ENCODE measurements at places on chromosomes 2 and 18.
A peak's percentile ranks its signal among the peaks of the same experiment; 100 is the strongest.

DNA sequence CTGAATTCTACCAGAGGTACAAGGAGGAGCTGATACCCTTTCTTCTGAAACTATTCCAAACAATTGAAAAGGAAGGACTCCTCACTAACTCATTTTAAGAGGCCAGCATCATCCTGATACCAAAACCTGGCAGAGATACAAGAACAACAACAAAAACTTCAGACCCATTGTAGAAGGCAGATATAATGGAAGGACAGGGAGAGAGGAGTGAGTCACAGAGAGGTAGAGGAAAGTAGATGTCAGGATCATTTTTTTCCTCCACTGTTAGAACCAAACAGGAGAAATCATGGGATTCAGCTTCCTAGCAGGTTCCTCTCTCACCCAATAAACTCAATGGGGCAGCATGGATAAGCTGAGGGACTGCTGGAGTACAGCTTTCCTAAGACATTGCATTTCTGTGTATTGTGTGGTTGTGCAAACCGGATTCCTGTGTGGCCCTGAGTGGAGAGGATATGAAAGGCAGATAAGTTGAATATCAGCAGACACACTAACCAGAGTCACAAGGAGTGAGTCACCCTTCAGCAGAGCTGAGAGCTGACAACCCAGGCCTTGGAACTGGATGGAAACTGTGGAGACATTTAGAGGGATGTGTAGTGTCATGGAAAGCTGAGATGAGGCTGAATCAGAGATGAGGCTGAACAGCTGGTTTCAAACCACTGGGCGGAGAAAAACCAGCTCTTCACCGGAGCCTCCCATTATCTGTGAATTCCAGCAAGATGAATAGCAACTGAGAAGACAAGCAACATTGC lies 60.9 kb upstream of the MMADHC start:
- no peak for DNase-seq

GRCh38 chr2:95287806-95288205 lies 9.3 kb upstream of the KCNIP3 start:
- DNase-seq, result no peak

- DNase-seq, result no peak
These were observed 164.3 kb upstream of the APCDD1 start for GRCh38 chr18:10289951-10290637.

- no peak for DNase-seq
These were observed 63.3 kb upstream of the TTC39C start for GRCh38 chr18:23951206-23951605.

GRCh38 chr2:224982226-224982625 lies 60.0 kb downstream of the DOCK10 start:
- no peak for DNase-seq

DNA sequence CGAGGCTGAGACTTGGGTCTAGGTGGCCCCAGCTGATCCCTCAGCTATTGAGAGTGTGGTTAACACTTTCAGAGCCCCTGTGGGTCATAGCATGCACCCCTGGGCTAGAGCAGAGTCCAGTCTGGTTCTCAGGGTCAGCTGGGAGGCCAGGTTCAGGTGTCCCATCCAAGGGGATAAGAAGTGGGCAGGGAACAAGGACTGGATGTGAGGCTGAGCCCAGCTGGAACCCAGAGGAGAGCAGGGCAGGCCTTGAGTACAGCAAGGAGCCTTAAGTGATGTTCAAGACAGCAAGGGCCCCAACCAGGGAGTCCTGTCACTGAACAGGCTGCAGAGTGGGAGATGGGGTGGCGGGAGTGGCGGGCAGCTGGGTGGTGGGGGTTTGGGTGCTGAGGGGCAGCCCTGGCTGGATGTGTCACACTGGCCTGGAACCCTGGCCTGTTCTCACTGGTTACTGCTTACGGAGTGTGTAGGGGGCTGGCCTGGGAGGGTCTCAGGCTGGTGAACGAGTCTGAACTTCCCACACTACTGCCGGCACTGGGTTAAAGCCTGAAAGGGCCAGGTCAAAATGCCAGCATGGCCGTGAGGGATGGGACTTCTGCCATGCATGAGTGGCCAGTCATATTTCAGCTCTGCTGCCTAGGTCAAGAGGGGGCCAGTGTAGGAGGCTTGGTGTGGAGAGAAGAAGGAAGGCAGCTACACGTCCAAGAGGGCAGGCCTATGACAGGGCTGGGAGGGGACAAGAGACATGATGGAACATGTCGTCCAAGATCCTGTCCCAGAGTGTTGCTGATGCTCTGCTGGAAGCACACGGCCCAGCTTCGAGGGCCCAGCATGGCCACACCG lies 13.6 kb downstream of the TMEM185B start:
- no peak for DNase-seq

- DNase-seq, result no peak
These were observed 154.3 kb downstream of the RNF152 start for GRCh38 chr18:61738488-61738887.

DNA sequence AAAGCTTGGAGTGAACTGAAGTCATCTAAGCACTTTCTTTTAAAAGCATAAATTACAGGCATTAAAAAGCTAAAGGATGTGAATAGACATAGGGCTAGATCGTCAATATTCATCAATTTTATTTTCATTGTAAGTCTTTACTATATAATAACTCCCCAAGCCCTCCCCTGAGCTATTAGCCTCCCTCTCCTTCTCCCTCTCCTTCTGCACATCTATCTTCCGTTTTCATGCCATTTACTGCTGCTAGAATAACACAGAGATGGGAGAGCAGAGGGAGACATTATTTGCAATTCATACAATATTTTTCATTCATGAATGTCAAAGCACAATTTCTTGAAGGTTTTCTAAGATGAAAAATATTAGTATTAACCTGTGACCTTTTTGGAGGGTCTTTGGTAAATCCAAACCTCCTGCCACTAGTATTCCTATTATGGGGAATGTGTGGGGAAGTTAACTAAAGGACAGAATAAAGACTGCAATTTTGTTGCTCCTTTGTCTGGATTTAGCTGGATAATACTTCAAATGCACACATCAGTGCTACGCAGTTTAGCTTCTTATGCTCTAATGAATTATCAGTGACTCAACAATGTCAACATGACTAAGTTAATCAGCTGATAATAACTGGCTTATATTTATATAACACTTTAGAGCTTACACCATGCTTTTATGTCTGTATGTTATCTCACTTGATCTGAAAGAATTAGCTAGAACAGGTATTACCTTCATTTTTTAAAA lies 28.2 kb upstream of the MFF start:
- DNase-seq, result no peak

GRCh38 chr2:224910574-224910925 lies 131.7 kb downstream of the DOCK10 start:
- DNase-seq, result no peak

DNA sequence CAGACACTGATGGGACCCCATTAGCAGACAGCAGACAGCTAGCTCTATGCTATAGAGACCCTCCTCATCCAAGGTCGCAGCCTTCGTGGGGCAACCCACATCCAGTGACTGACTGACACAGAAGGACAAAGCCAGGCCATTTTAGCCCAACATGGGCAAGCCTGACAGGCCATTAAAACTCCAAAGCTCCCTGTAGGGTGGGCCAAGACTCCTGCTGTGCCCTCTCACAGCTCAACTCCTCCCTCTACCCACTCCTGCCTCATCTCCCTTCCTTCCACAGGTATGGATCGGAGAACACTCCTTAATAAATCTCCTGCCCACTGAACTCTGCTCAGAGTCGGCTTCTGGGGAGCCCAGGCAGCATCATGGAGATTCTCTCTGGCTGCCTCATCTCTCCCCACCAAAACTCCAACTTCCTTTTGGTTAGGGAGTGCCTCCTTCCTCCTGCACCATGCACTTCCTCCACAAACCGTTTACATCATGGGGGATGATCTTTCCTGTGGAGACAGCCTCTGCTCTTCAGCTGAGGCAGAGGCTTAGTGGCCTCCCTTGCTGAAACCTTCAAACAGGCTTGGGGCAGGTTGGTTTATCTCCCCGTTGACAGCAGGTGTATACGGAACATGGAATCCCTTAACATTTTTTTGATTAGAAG lies 86.5 kb downstream of the ACTR3 start:
- DNase-seq, result no peak

GRCh38 chr2:17051538-17051937 lies 385.9 kb upstream of the CYRIA start:
- no peak for DNase-seq

DNA sequence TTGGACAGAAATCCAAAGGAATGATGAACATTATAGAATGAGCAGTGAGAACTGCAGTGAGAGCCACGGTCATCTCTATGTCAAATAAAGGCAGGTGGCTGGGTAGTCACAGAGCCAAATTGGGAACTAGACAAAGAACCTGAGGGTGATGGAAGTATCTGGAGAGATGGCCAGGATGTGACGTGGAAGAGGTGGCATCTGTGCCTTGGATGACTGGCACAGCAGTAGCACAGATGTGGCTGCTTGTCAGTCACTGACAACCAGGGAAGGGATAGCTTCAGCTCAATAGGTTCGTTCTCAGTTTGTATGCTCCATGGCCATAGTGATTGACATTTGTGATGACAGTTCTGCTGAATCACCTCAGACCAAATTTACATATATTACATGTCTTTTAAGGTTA lies 172.3 kb downstream of the PARD3B start:
- no peak for DNase-seq

- DNase-seq, result no peak
These were observed 62.1 kb upstream of the TMEM17 start for GRCh38 chr2:62568074-62568473.

DNA sequence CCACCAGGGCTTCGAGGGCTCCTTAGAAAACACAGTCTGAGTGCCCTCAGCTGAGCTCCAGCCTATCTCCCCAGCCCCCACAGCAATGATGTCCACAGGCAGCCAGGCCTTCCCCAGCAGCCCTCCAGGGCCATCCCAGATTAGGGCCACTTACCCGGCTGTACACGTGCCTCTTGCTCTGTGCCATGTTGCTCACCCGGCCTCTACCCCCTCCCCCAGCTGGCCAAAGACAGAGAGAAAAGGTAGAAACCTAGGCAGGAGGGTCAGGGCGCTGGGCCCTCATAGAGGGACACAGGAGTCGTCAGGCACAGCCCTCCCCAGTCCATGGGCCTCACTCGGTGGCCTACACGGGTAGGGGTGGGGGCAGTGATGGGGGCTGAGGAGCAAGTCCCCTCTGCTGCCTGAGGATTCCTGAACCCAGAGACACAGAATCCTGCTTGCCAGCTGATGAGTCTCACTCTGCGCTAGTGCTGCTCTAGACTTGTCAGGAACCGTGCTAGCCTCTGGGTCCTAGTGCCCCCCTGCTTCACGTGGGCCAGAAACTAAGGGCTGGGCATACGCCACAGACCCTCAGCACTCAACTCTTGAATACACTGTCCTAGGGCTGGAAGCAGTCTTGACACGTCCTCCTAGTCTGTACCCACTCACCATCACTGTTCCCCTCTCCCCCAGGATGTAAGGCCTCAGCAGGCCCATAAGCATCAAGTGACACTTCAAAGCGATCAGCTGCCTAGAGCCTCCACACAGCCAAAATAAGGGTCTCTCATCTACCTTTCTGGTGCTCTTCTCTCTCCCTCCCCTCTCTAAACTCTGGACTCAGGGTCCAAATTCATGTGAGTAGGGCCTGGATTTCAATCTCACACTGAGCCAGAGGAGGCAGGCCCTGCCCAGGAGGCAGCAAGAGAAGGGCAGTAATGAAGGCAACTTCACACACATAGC lies at the start of gene DCTN1:
DCTN1 (minus strand) TSS at position 461 of the 939 bp plus-strand sequence; CDS start at position 187, 274 bp downstream.
- DNase-seq, result peak; percentile 35

- DNase-seq, result no peak
These were observed 114.9 kb upstream of the SULT1C3 start for GRCh38 chr2:108124736-108125495.

- DNase-seq, result no peak
These were observed 259.1 kb downstream of the STK39 start for GRCh38 chr2:167988296-167988695.

GRCh38 chr2:26672818-26673393 lies 19.6 kb upstream of the KCNK3 start:
- DNase-seq, result no peak

DNA sequence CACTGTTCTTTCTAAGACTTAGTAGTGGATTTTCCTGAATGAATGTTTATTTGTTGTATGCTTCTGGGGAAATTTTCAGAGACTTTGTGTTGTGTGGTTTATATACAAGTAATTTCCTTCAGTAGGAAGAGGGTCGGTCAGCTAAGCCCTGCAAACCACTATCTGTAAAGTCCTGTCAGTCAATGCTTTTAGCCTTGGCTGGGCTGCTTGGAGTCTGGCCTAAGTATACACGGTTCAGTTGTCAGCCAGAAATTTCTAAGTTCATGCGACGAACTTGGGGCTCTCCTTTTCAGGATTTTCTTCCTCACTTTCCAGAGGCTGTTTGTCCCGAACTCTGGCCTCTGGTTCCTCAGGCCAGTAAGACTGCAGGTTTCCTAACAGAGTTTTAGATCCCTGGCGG lies 21.3 kb downstream of the C2orf49 start:
- no peak for DNase-seq
